Ecto neural progenitor cell (in vitro differentiated cells): ENCODE measurements at places on chromosomes 1 and 21.
A peak's percentile ranks its signal among the peaks of the same experiment; 100 is the strongest.

DNA sequence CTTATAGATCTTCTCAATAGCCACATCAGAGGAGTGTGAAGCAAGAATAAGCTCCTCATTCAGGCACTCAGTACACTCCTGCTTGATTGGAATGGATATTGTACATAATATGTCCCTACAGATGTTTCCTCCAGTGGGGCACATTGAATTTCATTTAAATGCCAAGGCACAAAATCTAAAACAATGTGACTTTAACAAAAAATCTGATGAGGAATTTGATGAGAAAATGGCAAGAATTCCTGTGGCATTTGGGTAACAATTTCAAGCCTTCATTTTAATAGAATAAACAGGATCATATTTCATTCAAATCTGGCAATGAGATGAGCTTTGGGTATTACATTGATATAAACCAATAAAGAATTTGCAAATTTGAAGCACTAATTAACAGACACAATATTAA lies 307.7 kb upstream of the PKN2 start:
- no peak for DNase-seq

DNA sequence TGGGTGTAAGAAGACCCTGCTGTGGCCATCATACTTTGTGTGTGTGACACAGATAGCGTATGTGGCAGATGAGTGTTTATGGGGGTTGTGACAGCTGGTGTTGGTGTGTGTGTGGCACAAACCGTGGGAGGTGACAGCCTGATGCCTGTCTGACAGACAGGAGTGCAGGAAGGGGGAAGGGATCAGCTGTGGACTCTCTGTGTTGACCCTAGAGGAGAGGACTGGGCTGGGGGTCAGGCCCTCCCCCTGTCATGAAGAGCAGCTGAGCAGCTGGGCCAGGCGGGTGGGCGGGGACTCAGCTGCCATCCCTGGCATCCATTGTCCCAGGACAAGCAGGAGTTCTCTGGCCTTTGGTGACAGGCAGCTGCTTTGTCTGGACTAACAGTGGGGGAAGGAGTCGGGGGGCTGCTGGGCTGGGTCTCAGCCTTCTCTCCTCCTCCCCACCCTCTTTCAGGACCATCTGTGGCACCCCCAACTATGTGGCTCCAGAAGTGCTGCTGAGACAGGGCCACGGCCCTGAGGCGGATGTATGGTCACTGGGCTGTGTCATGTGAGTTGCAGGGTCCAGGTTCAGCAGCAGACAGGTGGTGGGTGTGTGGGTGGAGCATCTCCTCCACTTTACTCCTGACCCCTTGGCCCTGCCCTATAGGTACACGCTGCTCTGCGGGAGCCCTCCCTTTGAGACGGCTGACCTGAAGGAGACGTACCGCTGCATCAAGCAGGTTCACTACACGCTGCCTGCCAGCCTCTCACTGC lies 2.3 kb downstream of the PLK3 start:
- peak; percentile 81 for DNase-seq

DNA sequence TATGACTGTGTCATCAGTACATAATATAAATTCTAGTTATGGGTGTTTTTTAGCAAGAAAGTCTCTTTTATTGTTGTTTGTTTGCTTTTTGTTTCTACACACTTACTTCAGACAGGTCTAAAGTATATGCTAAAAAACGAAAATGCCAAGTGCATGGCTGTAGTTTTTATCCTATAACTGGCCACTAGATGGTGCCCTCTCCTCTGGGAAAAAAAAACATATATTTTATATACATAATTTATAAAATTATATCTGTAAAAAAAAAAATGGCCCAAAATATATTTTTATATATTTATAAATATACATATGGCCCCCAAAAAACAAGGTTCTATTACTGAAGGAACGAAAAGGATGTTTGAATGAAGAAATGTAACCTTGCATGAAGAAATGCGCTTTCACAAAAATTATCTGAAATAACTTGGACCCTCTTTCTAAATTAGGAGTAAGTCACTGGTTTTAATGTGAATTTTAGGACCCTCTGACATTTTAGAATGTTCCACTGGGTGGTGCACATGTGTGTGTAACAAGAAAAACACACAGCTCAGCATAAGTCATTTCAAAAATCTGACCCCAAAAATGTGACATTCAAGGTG lies 93.5 kb downstream of the TTLL7 start:
- DNase-seq = no peak

GRCh38 chr1:159900086-159900680 lies at the start of gene CFAP45:
Gene CFAP45, minus strand, starts transcription at chr1:159900165. Its CDS starts 67 bp downstream, at chr1:159900098.
- peak; percentile 96 for DNase-seq

GRCh38 chr1:51600529-51600928 lies 16.4 kb upstream of the OSBPL9 start:
- no peak for DNase-seq

DNA sequence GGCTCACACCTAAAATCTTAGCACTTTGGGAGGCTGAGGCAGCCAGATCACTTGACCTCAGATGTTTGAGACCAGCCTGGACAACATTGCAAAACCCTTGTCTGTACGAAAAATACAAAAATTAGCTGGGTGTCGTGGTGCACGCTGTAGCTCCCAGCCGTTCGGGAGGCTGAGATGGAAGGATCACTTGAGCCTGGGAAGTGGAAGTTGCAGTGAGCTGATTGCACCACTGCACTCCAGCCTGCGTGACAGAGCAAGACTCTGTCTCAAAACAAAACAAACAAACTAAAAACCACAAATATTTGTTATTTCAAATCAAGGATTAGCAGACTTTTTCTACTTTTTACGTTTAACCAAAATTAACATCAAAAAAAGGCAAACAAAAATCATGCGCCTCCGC lies 31.3 kb downstream of the INKA2 start:
- DNase-seq = no peak

DNA sequence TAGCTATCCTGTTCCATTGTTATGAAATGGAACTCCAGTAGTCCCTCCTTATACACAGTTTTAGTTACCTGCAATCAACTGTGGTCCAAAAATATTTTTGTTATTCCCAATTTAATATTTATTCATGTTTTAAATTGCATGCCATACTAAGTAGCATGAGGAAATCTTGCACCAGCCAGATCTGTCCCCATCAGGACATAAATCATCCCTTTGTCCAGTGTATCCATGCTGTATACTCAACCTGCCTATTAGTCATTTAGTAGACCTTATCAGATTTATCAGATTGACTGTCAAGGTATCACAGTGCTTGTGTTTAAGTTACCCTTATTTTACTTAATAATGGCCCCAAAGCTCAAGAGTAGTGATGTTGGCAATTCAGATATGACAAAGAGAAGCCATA lies 207.9 kb upstream of the DMRTA2 start:
- DNase-seq = no peak

DNA sequence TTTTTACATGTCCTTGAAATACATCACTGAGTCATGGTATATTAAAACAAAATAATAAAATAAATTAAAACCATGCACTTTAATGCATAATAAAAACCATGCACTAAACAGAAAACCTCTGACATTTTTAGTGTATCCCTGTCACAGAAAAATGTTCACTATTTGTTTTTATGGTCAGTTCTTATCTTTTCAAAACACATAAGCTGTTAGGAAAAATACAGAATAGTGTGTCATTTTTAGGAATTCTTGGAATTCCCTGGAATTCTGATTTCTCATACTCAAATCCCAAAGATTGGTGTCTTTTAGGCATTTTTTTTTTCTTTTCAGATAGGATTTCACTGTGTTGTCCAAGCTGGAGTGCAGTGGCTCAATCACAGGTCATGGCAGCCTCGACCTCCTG lies 25.1 kb upstream of the TINAGL1 start:
- DNase-seq = no peak

DNA sequence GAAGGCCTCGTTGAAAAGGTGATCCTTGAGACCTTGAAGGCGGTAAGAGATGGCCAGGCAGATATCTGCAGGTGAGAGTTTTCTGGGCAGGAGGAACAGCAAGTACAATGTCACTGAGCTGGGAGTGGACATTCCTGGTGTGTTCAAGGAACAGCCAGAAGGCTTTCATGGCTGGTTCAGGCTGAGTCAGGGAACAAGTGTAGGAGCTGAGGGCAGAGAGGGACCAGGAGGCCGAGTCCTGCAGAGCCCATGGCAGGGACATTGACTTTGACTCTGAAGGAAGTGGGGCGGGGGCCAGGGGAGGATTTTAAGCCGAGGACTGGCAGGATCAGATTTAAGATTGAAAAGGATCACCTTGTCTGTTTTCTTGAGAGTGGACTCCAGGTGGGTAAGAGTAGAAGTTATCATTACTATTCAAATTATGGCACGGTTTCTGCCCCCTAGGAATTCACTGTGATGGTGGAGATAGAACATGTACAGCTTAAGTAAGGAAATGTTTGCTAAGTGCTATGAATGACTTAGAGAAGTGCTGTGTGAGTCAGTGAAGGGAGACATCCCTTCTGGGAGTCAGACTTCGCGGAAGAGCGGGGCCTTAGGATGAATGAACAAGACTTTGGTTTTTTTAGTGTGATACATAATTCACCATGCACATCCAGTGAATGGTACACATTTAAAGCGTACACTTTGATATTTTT lies 202.3 kb downstream of the KIF26B start:
- DNase-seq = no peak

- DNase-seq = no peak
Measured at GRCh38 chr1:97071173-97071572, 349.6 kb downstream of the PTBP2 start.

- no peak for DNase-seq
Measured at GRCh38 chr1:236947794-236948193, 56.4 kb downstream of the MT1HL1 start.

DNA sequence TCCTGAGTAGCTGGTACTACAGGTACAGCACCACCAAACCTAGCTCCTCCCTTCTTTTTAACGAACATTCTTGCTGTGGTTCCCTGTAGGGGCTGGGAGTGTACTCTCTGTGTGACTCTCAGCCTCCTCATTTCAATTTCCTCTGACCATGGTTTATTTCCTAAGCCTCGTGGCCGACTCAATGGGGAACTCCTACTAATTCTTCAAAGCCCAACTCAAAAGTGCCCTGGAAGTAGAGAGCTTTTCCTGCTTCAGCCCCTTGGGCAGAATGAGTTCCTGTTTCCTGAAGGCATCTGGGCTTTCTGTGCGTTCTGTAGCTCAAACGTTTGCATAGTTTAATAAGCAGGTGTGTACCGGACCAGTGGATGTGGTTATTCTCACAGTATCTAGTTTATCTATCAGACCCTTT lies 70.9 kb upstream of the ACOT11 start:
- DNase-seq = no peak

DNA sequence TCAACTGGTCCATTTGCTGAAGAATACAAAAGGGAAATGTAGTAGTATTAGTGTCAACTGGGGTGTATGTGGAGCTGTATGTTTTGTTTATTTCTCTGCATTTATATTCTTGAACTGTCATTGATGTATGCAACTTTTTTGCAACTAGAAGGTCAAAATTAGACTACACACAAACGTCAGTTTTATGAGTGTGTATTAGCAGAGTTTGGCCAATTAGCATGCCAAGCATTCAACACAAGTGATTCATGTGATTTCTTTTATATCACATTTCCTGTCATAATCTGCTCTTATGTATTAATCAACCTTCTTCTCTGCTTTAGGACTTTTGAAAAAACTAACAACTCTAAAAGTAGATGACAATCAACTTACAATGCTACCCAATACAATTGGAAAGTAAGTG lies 211.1 kb downstream of the LRRC40 start:
- DNase-seq = no peak

DNA sequence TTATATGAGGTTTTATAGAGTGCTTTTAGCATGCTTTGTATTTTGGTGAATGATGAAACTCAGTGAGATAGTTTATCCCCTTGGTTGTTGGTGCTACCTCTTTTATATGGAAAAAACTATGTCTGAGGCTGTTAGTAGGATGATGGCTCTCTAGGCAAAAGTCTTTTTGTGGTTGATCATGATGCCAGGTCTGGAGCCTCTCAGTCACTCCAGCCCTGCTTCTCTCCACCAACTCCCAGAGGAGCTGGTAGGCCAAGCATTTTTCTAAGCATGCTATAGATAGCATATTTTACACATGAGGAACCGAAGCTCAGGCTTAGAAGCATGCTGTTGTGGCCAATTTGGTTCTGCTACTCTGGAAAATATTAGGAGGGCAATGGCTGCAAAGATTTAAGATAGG lies 82.2 kb downstream of the FMN2 start:
- DNase-seq = no peak

- DNase-seq = no peak
Measured at GRCh38 chr1:9690440-9691107, 39.0 kb downstream of the PIK3CD start.

DNA sequence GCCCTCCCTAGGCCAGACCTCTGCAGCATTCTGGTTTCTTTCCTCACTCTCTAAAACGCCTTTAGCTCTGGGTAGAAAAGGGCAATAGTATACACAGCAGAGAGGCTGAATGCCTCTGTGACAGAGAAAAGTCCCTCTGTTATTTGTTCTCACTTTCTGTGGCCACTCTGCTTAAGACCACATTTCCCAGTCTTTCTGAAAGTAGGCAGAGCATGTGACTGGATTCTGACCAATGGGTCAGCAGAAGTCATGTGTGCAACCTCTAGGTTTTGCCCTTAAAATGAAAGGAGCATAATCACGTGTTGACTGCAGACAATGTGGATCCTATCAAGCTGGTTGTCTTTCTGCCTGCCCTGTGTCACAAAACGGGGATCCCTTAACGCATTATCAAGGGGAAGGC lies 79.7 kb upstream of the MARK1 start:
- DNase-seq = no peak

DNA sequence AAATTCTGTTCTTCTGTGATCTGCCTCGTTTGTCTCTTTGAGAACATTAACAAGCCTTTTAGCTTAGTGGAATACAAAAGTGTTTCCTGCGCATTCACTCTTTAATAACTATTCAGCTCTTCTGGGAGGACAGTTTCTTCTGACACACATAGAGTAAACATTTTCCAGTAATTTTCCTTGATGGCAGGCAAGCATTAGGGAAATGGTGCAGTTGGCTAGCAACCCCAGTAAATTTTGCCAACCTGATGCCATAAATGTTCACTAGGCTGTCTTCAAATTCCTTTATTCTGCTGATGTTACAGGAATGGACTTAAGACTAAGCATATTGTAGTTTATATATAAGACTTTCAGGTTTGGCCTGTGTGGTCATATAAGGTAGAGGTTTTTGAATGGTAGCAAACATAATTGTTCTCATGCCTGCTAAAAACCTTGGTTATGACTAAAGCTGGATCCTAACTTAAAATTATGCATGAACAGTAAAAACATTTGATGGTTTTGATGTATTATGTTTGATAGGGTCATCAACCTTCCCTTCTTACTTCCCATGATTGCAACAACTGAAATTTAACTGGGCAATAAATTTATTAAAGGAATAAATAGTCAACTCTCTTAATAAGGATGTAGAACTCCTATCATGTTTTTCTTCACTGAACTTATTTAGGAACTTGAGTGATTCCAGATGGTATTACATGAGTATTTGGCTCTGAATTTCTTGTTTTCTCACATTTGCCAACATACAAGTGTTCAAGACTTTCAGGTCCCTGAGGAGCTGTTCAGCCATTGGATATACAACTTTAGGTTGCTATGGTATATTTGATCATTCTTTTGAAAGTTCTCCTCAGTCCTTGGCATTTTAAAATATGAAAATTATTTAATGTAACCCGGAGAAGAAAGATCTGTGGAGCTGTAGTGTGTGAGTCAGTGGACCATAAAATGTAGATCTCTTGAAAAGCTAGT lies 223.4 kb downstream of the FMN2 start:
- no peak for DNase-seq
